Foreskin keratinocyte (primary cell): ENCODE measurements at places on chromosomes 3 and 15. TPM values are rescaled to one million over a fixed set of nuclear protein-coding genes. Genes with fewer than 3 reads are reported as not detected.

Gene PRSS50
- not detected in 2 replicates for total RNA-seq

Gene PRR23A
- not detected in 2 replicates for total RNA-seq

Gene CEP97
- 11.1 and 12.0 TPM in 2 replicates for total RNA-seq

Gene SCG5
- 12.3 and 46.3 TPM in 2 replicates for total RNA-seq

Gene DUSP7
- total RNA-seq: 119 and 131 TPM in 2 replicates

Gene PPP1R14D
- not detected in 2 replicates for total RNA-seq

Gene SCAANT1
- not detected in 2 replicates for total RNA-seq

Gene GPR87
- 58.3 and 62.8 TPM in 2 replicates for total RNA-seq

Gene CHCHD4
- 23.3 and 27.8 TPM in 2 replicates for total RNA-seq

Gene GPR149
- not detected in 2 replicates for total RNA-seq

Gene TP63
- 154 and 165 TPM in 2 replicates for total RNA-seq

Gene ALPK3
- 0.11 and 0.34 TPM in 2 replicates for total RNA-seq

Gene PRR20G
- total RNA-seq: not detected in 2 replicates

Gene EFHB
- 0.24 TPM in 1 of 2 replicates, not detected in the other for total RNA-seq

Gene STRA6
- not detected in 2 replicates for total RNA-seq

Gene ABCC5
- total RNA-seq: 15.2 and 15.5 TPM in 2 replicates

Gene MME
- total RNA-seq: 2.6 and 4.7 TPM in 2 replicates

Gene GPR156
- 0.35 and 0.54 TPM in 2 replicates for total RNA-seq

Gene SUSD5
- 0.07 and 0.14 TPM in 2 replicates for total RNA-seq

Gene CCDC13
- 0.32 TPM in 1 of 2 replicates, not detected in the other for total RNA-seq

Gene ADCY5
- total RNA-seq: 0.14 TPM in 1 of 2 replicates, not detected in the other

Gene IQCF5
- not detected in 2 replicates for total RNA-seq
